ENCODE measurements at places on chromosomes 3 and 15. TPM values are rescaled to one million over a fixed set of nuclear protein-coding genes. Genes with fewer than 3 reads are reported as not detected.

The NR1I2 gene
- not detected for total RNA-seq

The SSUH2 gene
- total RNA-seq = 1.2 TPM

The CHRD gene
- 0.48 TPM for total RNA-seq

The CERS3 gene
- total RNA-seq = not detected

The EIF1B gene
- total RNA-seq = 56.1 TPM

The SLC35G2 gene
- 28.5 TPM for total RNA-seq

The SLC28A1 gene
- total RNA-seq = 0.05 TPM

The GOLGA8B gene
- total RNA-seq = 18.3 TPM

The B3GNT5 gene
- total RNA-seq = 29.3 TPM

All from A549 treated with CORT108297 at 1 μM for 4 hours (cell line).